ENCODE measurements at places on chromosomes 1 and 21.

- DNase-seq = no peak
Measured at GRCh38 chr21:37429356-37429755, 62.8 kb downstream of the DYRK1A start.

DNA sequence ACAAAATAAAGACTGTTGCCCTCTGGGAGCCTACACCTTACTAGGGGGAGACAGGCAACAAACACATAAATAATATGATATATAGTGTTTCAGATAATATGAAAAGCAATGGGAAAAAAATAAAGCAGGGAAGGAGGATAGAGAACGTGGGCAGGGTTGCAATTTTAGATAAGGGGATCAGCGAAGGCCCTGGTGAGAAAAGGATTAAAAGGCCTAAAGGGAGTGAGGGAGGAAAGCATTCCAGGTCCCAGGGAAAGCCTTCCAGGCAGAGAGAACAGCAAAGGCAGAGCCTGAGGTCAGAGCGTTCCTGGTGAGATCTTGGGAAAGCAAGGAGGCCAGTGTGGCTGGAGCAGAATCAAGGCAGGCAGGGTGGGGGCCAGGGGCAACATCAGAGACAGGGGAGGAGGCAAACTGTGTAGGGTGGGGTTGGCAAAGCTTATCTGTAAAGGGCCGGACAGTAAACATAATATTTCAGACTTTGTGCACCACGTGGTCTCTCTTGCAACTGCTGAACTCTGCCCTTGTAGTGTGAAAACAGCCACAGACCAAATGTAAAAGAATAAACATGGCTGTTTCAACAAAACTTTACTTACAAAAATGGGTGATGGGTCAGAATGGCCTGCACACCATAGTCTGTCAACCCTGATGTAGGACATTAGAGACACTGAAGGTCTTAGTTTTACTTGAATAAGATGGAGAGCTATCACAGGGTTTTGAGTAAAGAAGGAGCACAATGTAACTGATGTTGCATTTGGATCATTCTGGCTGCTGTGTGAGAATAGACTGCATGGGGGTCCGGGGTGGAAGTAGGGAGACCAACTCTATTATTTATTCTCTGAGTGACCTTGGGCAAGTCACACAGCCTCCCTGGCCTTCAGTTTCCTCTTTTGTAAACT, 13.3 kb upstream of the CPT2 start:
- no peak for DNase-seq

DNA sequence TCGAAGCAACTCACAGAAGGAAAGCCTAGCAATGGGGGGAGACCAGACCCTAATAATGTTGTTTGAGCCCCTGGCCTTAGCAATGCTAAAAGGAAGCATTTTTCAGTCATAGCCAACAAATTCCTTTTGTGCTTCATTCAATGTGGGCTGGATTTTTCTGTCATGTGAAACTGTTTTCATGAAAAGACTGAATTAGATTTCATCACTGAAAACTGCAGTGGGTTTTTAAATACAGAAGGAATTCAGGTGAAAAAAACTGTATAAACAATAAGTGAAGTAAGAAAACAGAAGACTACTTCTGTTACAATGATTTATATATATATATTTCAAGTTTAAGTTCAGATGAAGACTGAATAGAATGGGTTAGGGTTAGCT, 204.8 kb downstream of the SMYD3 start:
- no peak for DNase-seq

DNA sequence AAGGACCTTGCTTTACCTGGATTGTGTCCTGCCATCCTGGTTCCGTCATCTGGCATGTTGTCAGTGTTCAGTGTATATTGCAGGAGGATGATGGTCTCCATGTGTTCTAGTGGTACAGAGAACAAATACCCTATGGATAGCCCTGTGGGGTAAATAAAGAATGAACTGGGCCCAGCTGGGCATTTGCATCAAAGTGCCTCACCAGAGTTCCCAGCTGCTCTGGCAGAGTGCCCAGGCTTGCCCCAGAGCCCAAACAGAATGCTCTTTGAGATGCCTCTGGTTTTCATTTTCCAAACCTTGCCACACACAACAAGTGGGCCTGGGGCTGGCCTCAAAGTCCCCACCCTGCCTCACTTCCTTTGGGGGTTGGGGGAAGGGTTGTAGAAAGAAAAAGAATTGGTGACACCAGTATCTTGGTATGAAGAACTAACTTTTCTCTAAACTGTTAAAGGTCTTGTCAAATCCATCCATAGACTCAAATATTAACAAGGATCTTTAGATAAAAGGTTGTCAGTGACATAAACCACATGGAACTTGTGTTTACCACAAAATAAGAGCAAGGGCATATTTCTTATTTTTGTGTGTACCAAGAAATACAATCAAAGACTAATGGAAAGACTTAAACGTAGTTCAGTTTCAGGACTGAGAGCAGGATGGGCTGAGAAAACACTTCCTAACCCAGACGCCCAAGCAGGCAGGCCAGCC, 82.2 kb downstream of the LMO4 start:
- DNase-seq = no peak

- DNase-seq = no peak
Measured at GRCh38 chr1:42955311-42956063, 3.2 kb downstream of the SLC2A1 start.

- DNase-seq = peak; percentile 58
Measured at GRCh38 chr1:243343970-243344937, 88.4 kb downstream of the SDCCAG8 start.

DNA sequence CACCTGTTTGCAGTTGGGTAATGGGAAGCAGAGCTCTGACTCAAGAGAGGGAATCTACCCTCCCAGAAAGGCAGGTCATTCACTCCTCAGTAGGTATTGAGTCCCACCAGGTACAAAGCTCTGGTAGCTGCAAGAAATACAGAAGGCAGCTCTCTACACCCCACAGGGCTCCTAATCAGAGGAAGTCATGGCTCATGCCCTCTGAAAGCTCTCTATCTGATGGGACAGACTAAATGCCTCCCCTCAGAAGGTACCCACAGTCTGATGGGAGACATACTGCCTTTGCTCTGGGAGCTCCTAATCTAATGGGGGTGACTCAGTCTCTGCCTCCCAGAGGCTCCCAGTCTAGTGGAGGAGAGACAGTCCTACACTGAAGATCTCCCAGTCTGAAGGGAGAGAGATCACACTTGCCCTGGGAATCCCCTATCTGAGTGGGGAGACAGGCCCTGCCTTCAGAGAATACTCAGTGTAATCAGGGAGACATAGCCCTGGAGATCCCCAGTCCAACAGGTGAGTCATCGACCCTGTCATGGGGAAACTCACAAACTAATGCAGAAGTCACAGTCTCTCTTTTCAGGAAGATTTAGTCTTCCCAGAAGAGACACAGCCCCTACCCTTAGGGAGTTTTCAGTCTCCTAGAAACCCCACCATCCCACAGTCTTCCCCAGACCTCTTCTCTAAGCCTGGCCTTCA, 23.7 kb downstream of the CAMK1G start:
- DNase-seq = peak; percentile 53

DNA sequence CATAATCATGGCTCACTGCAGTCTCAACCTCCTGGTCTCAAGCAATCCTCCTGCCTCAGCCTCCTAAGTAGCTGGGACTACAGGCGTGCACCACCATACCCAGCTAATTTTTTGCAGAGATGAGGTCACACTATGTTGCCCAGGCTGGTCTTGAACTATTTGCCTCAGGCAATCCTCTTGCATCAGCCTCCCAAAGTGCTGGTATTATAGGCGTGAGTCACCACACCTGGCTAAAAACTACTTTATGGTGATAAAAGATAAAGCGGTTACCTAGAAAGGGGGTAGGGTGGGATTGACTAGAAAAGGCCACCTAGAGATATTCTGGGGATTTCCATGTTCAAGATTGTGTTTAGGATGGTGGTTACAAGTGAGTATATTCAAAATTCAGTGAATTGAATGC, 5.0 kb downstream of the TSTD1 start:
- peak; percentile 18 for DNase-seq

DNA sequence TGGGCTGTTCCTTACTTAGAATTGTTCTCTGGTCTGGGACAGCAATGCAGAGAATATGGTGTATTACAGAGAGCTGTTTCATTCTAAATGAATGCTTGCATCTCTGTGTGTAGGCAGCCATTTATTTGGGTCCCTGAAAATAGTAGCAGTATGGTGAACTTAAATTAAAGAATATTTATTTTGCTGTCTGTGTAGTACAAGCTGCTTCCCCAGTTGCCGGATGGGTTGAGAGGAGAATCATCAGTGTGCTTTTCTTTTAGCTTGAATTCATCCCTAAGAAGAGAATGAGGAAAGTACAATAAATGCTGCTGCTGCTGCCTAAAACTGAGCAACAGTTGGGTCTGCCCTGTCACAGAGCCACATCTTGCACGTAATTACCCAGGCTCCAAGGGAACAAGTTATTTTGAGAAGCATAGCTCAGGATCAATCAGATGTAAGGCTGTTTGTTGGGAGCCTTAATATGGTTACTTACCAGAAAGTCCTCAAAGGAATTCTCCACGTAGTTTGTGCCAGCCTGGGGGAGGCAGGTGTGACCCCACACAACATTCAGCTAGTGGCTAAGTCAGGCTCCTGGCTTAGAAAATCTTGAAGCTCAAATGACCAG, 16.6 kb downstream of the ACTN2 start:
- DNase-seq = no peak

DNA sequence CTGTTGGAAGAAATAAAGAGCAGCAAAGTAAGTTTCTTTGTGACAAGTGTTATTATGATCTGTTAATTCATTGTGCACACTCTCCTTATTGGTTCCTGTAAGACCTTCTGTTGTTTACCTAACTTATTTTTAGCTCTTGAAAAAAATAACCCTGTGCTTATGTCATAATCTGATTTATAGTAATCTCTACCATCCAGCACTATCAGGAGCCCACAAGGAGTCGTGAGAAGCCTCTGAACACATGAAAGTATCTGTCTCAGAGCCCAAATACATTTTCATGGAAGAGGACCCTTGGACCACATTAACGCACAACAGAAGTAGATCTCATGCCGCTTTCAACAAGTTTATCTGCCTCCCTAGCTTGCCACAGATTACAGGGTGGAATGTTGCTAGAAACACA, 45.8 kb downstream of the CENPF start:
- no peak for DNase-seq

- peak; percentile 66 for DNase-seq
Measured at GRCh38 chr1:48530727-48531351, 58.8 kb upstream of the SPATA6 start.

Measured in activated CD4-positive, alpha-beta T cell treated with anti-CD3 and anti-CD28 coated beads, Interleukin-2, amount 50 U/mL, for 16 hours (primary cell).